ENCODE measurements at places on chromosomes 13 and 19.

GRCh38 chr13:102947745-102948405, 102.0 kb downstream of the ERCC5 start:
- DNase-seq = no peak

- no peak for DNase-seq
Observed at GRCh38 chr13:30803749-30804148, 68.4 kb downstream of the ALOX5AP start.

- DNase-seq = no peak
Observed at GRCh38 chr13:45751885-45752284, 49.8 kb downstream of the CBY2 start.

GRCh38 chr19:40091205-40092129, 724 bp upstream of the ZNF780A start:
- DNase-seq = no peak

GRCh38 chr19:18869023-18869618, 26.8 kb downstream of the CERS1 start:
- no peak for DNase-seq

DNA sequence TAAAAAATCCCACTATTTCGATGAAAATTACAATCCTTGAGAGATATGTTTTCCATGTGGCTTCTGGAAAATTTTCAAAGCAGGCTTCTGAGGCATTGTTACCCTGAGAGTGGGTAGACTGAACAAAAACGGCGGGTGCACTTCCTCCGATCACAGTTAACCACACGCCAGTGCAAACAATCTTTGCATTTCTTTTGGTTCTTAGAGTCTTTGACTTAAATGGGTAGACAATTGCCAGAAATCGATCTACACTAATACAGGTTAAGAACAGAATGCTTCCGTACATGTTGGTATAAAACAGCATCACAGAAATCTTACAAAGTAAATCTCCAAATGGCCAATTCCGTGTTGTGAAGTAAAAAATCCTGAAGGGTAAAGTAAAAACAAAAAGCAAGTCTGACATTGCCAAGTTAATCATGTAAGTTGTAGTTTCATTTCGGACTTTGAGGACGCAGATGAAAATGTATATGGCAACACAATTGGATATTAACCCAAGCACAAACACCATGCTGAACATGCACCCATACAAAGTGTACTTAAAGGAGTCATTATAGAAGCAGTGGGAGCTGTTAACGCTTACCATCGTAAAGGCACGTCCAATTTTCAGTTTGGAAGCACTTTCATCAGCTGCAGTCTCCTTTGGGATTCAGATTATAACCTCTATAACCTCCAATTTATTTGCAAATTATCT, 927 bp downstream of the LPAR6 start:
- DNase-seq = no peak
